ENCODE measurements at places on chromosomes 6 and 20.
A peak's percentile ranks its signal among the peaks of the same experiment; 100 is the strongest.

DNA sequence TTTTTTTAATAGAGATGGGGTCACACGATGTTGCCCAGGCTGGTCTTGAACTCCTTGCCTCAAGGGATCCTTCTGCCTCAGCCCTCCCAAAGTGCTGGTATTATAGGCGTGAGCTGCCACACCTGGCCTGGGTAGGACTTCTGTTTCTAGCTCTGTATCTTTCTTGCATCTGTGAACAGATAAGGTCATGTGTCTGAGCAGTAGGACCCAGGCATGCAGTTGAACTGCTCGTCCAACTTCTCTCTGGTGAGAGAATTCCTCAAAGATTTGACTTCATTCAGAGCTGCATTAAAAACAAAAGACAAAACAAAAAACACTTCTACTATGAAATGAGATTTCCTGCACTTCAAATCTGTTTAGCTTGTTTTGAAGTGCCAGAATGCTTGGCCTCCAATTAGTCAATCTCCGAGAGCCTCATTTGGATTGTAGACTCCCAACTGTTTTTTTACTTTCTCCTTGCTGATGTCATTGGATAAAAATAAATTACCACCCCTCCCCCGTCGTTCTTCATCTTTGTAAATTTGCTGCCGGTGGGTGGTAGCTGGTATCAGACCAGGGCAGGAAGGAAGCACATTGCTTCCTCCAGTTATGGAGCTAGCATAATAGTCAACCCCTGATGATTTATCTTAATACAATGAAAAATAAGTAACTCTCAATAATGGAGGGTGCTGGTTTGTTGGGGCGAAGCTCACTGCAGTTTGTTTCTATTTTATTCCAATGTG is 17.6 kb downstream of the CD109 start:
- H3K4me3 ChIP-seq: no peak overlapping the region
- H3K27ac ChIP-seq: no peak overlapping the region
- H3K27me3 ChIP-seq: no peaks in the 10 kb centered on the region
- H3K4me1 ChIP-seq: no peaks in the 10 kb centered on the region
- DNase-seq: no peak

GRCh38 chr6:163438940-163439335 is 24.4 kb downstream of the QKI start:
- no peaks in the 10 kb centered on the region for H3K27me3 ChIP-seq
- peaks cover 44% of the 10 kb centered on the region for H3K4me1 ChIP-seq
- H3K4me3 ChIP-seq: no peak overlapping the region
- DNase-seq: no peak
- no peaks in the 10 kb centered on the region for H3K36me3 ChIP-seq

- H3K4me1 ChIP-seq: peaks cover 5% of the 10 kb centered on the region
- no peak overlapping the region for H3K27ac ChIP-seq
- DNase-seq: no peak
- H3K27me3 ChIP-seq: no peaks in the 10 kb centered on the region
Observed at GRCh38 chr6:134454794-134455193, 136.9 kb upstream of the SGK1 start.

DNA sequence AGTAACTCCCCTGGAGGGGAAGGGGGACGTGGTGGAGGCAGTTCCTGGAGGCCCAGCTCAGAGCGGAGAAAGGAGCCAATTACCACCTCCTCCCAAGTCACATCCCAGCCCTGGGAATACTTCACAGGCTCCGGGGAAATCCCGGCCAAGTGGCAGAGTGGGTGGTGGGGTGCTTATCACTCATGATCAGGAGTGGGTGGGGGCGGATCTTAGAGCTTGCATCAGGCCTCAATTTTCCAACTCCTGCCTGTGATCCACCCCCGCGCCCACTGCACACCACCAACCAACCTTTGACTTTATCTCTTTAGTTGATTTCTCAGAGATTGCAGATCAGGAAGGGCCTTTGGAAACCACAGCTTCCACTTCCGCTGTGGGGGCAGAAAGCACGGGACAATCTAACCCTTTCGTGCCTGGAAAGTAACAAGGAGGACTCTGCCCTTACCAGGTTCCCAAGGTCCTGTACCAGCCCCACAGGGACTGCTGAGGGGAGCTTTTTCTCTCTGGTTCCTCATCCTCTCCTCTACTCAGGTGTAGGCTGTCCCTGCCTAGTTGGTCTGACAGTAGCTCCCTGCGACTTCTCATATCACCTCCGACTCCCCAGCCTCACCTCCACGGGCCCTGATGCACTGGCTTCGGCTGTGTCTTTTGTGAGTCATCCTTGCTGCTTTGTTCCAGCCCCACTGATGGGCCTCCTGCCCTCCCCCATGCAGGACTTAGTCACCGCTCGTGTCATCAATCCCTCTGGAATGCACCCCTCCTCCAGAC is 24.9 kb upstream of the IER3 start:
- H3K27ac ChIP-seq: peak overlapping the region; percentile 73
- no peaks in the 10 kb centered on the region for H3K27me3 ChIP-seq
- peaks cover 1% of the 10 kb centered on the region for H3K36me3 ChIP-seq

GRCh38 chr6:33797626-33798342 is 6.0 kb downstream of the MLN start:
- DNase-seq: no peak
- no peak overlapping the region for H3K4me3 ChIP-seq
- no peaks in the 10 kb centered on the region for H3K4me1 ChIP-seq
- peaks cover 2% of the 10 kb centered on the region for H3K36me3 ChIP-seq
- peaks cover 57% of the 10 kb centered on the region for H3K27me3 ChIP-seq

GRCh38 chr6:47854971-47855370 is 73.1 kb downstream of the OPN5 start:
- H3K4me1 ChIP-seq: no peaks in the 10 kb centered on the region
- peaks cover 12% of the 10 kb centered on the region for H3K27me3 ChIP-seq
- H3K36me3 ChIP-seq: no peaks in the 10 kb centered on the region
- H3K4me3 ChIP-seq: no peak overlapping the region

GRCh38 chr6:138291036-138291848 is 73.0 kb upstream of the PBOV1 start:
- H3K4me3 ChIP-seq: no peak overlapping the region
- no peaks in the 10 kb centered on the region for H3K4me1 ChIP-seq
- H3K27ac ChIP-seq: no peak overlapping the region
- no peaks in the 10 kb centered on the region for H3K36me3 ChIP-seq
- peaks cover 18% of the 10 kb centered on the region for H3K27me3 ChIP-seq

GRCh38 chr6:74872754-74873476 is 332.9 kb downstream of the COL12A1 start:
- no peaks in the 10 kb centered on the region for H3K36me3 ChIP-seq
- H3K4me1 ChIP-seq: no peaks in the 10 kb centered on the region
- H3K27me3 ChIP-seq: no peaks in the 10 kb centered on the region
- DNase-seq: no peak
- H3K27ac ChIP-seq: no peak overlapping the region

DNA sequence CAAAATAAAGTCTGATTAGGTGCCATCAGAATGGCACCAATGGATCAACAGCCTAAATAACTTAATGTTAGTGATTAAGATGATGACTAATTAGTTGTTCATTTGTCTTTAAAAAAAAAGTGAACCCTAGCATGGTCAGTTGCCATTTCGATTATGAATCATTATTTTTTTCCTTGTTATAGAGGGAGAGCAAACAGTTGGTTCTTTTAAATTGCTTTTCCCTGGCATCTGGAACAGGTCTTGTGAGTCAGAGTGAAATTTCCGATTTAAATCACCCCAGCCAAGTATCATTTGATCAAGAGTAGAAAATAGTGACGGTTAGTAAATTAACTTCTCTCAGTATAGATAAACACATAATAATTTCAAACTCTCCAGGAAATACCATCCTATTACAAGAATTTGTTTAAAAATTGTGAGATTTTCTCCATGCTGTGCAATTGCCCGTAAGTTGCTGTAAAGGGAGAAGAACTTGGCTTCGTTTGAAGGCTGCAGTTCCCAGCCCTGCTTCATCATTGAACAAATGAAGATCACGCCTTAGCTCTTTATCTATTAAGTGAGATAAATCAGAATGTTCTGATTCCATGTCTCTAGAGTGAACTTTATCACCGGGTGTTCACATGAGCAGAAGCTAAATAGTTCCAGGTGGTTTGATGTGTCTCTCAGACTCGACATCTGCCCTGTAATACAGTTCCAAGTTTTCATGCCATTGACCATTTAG is 741.3 kb downstream of the DOK5 start:
- no peaks in the 10 kb centered on the region for H3K4me1 ChIP-seq
- H3K36me3 ChIP-seq: no peaks in the 10 kb centered on the region
- H3K27me3 ChIP-seq: no peaks in the 10 kb centered on the region
- no peak overlapping the region for H3K27ac ChIP-seq
- H3K4me3 ChIP-seq: no peak overlapping the region
- DNase-seq: no peak

DNA sequence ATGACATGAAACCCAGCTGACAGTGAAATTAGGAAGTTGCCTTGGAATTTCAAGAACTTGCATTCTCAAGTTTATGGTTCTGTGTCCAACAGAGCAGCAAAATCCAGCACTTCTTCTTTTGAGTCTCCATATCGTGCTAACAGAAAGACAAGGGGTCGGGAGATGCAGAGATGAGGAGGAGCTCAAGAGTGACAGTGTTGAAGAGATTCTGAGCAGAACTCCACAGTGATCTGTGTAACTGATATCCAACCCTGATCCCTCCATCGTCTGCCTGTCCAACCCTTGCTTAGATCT is 21.2 kb upstream of the BTN1A1 start:
- H3K27me3 ChIP-seq: no peaks in the 10 kb centered on the region
- H3K36me3 ChIP-seq: peaks cover 7% of the 10 kb centered on the region
- peak overlapping the region; percentile 6 for H3K27ac ChIP-seq
- DNase-seq: no peak
- H3K4me3 ChIP-seq: no peak overlapping the region

DNA sequence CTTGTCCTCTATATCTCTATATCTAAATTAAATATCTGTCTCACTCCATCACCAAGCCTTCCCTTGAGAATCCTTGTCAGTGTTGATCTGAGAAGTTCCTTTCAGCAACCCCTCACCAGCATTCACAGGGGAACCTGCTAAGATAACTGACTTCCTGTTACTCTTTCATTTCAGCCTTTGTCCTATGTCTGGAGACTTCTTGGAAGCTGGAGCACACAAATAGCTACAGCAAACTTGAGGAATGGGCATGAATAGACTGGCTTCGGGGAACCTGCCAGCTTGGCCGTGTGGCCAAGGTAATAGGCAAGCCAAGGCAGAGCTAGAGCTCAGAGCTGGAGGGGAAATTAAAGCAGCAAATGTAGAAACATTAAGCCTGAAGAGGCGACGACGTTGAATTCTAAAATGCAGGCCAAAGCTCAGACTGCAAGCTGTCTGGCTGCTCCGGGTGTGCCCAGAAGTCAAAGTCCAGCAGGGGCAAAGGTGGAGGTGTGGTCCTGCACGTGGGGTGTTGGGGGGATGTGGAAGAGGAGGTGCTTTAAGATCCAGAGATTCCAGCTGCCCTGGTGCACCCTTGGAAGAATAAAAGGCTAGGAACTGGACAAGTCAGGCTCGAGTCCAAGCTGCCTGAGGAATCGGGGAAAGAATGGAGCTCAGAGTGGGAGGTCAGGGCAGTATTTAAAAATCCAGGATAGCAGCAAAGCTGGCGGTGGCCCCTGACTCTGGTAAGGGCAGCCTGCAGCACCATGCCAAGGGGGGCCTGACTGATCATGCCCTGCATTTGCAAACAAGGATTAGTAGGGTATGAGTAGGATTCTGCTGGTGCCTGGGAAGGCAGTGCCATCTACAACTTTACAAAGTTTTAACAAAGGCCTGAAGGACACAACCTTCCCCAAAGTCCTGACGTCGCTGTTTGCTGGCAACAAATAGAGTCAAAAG is 185.0 kb upstream of the SGK1 start:
- H3K4me1 ChIP-seq: no peaks in the 10 kb centered on the region
- H3K4me3 ChIP-seq: no peak overlapping the region
- no peak overlapping the region for H3K27ac ChIP-seq
- H3K27me3 ChIP-seq: no peaks in the 10 kb centered on the region
- no peak for DNase-seq
- H3K36me3 ChIP-seq: no peaks in the 10 kb centered on the region

DNA sequence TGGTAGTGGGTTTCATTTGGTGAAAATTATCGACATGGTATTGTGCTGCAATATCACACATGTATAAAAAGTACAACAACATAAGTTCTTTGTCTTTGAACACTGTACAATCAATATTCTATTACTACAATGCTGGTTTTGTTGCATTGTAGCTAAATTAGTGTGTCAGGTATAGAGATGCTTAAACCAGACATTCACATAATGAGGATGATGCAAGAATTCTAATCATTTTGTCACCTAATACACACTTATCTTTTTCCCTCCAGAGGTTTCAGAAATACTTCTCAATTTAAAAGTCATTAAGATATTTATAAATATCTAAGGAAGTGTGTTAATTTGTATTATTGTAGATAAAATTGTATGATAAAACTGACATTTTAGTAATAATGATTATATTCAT is 174.8 kb upstream of the MAN1A1 start:
- H3K27ac ChIP-seq: no peak overlapping the region
- DNase-seq: no peak
- no peaks in the 10 kb centered on the region for H3K4me1 ChIP-seq
- no peaks in the 10 kb centered on the region for H3K36me3 ChIP-seq

DNA sequence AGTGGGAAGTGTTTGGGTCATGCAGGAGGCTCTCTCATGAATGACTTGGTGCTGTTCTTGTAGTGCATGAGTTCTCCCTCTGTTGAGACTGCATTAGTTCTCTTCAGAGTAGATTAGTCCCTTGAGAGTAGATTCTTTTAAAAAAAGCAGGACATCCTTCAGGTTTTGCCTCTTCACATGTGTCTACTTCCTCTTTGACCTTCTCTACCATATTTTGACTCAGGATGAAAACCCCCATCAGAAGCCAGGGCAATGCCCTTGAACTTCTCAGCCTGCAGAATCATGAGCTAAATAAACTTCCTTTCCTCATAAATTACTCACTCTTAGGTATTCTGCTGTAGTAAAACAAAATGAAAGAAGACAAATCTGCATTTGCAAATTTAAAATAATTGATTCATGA is 170.3 kb downstream of the CD109 start:
- DNase-seq: no peak
- no peak overlapping the region for H3K27ac ChIP-seq
- H3K4me3 ChIP-seq: no peak overlapping the region
- peaks cover 29% of the 10 kb centered on the region for H3K27me3 ChIP-seq

GRCh38 chr20:25683050-25683449 is 13.6 kb downstream of the ZNF337 start:
- H3K36me3 ChIP-seq: peaks cover 40% of the 10 kb centered on the region
- peaks cover 24% of the 10 kb centered on the region for H3K4me1 ChIP-seq
- DNase-seq: no peak
- no peaks in the 10 kb centered on the region for H3K27me3 ChIP-seq
- no peak overlapping the region for H3K4me3 ChIP-seq
- H3K27ac ChIP-seq: peak overlapping the region; percentile 14
